ENCODE measurements at places on chromosomes 1 and 21.

GRCh38 chr1:12201352-12202189, 28.3 kb upstream of the VPS13D start:
- no peak for DNase-seq

- no peak for DNase-seq
Measured at GRCh38 chr1:34929497-34929852, at the start of gene DLGAP3. DLGAP3 (minus strand) TSS chr1:34929650; CDS start chr1:34905383, 24,267 bp downstream.

GRCh38 chr21:34989337-34990151, 59.6 kb downstream of the RUNX1 start:
- DNase-seq, result peak; percentile 55

- no peak for DNase-seq
Measured at GRCh38 chr1:238336531-238336930, 445.8 kb upstream of the ZP4 start.

DNA sequence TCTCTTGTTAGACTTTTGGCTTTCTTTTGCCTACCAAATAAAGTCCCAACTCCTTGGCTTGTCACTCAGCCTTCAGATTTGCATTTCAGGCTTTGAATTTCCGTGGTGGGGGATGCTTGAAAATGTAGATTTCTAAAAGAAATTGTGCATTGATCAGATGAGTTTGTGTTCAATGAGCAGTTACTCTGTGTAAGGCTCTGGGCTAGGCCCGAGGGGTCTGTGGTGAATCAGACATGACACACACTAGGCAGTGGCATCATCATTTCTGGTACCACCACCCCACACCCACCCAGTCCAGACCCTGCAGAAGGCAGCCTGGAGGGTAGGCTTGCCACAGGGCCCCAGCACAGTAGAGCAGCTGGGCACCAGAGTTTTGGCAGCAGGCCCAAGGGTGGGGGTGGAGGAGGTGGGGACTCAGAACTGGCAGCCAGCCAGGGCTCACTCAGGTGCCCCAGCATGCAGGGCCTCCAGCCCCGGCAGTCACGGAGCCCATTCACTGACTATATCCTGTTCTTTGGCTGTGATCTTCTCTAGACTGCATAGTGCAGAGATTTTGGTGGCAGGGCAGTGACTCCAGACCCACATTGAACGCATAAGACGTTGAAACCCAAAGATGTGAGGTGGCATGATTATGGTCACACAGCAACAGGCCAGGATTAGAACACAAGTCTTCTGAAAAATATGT, 97.2 kb upstream of the ARTN start:
- peak; percentile 57 for DNase-seq

DNA sequence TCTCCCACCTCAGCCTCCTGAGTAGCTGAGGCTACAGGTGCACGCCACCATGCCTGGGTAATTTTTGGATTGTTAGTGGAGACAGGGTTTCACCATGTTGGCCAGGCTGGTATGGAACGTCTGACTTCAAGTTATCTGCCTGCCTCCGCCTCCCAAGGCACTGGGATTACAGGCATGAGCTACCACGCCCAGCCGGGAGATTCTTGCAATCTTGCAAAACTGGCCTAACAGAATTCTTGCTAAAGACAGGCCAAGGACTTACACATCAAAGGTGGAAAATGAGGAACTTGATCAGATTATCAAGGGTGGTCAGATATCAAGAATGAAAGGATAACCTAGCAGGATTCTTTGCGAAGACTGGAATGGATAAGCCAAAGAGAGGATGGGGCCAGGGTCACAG, 98.3 kb upstream of the TIAM1 start:
- no peak for DNase-seq

GRCh38 chr1:18452550-18452949, 28.2 kb upstream of the KLHDC7A start:
- DNase-seq, result no peak

DNA sequence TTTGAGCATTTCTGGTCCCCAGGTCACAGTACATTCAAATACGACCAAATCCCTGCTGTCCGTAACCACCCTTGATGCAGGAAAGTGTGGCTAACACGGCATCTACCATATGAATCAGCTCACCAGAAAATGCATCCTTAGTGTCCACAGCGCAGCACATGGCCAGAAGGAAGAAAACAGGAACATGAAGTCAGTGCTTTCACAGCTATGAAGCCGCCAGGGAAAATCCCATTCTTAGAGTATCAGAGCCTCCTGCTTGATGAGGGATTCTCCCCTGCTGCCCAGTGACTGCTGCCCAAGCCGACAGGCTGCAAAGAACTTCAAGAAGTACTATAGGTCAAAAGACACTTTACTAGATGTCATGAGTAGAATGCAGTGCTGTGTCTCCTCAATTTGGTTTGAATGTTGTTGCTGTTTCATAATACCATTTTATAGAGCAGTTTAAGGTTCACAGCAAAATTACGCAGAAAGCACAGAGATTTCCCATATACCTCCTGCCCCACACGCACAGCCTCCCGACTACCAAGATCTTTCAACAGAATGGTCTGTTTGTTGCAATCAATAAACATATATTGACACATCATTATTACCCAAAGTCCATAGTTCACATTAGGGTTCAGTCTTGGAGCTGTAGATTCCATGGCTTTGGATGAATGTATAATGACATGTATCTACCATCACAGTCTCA, 14.5 kb downstream of the TIAM1 start:
- no peak for DNase-seq

- DNase-seq, result no peak
Measured at GRCh38 chr1:21323091-21323490, 32.8 kb upstream of the ECE1 start.

DNA sequence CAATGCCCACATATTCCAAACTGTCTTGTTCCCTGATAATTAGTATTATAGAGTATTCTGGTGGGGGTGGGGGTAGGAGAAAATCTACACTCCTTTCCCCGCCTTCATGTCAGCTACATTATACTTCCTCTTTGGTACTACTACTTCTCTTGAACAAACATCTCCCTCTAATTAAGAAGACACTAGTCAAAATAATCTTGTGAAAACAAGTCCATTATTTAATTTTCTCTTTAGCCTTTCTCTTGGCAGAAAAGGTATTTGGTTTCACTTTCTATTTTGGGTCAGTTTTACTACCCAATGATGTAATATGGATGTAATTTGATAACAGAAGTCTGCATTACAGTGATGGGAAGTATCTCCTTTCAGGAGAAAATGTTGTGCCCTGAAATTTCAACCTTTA, 22.5 kb downstream of the NTMT2 start:
- no peak for DNase-seq

GRCh38 chr1:109490029-109490933, 3.6 kb upstream of the CYB561D1 start:
- DNase-seq, result peak; percentile 61

GRCh38 chr1:172627702-172628101, 31.2 kb upstream of the FASLG start:
- DNase-seq, result no peak

DNA sequence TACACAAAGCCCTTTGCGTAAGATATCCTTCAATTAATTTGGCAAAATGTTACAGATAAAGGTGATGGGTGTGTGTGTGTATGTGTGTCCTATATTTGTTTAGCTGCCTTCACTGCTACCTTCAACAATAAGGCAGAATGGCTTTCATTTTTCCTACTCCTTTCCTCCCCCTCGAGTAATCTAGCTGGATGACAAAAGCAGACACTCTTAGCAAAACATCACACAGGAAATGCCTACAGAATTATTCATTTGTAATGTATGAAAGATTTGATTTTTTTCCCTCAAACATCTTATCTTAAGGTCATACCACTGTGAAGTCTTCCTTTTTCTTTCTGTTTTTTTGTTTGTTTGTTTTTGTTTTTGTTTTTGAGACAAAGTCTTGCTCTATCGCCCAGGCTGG, 10.6 kb downstream of the PTPN22 start:
- DNase-seq, result no peak

GRCh38 chr1:232493869-232494268, 136.1 kb downstream of the SIPA1L2 start:
- DNase-seq, result no peak

- DNase-seq, result no peak
Measured at GRCh38 chr1:6599141-6599975, 3.3 kb downstream of the KLHL21 start.

DNA sequence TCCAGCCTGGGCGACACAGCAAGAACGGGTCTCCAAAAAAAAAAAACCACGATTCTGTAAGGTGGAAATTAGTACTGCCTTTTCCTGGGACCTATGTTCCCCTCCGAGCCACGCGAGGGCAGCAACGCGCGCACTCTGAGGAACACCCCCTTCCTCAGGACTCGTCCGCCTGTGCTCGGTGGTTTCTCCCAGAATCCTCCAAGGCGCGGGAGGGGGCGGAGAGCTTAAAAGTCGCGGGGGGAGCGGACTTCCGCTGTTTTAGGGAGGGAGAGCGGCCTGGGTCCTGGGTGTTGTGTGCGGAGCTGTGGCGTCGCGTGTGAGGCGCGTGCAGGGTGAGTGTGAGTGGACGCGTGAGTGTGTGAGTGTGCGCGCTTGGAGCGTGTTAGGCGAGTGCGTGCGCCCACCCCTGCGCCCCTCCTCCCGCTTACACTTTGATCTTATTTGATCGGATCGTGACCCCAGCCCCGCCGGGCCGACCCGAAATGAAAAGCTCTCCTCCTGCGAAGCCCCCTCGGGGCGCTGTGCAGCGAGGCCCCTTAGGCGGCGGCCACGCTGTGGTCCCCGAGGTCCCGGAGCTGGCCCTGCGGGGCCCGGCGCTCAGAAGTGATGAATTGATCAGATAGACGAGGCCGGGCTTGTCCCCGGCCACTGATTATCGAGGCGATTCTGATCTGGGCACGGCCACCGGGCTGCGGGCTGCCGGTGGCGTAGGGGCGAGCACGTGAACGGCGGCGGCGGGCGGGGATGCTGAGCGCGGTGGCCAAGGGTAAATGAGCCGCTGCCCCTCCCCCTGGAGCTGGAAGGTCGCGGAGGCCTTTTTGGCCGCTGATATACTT, 9.6 kb downstream of the TMEM167B start:
- DNase-seq, result peak; percentile 95

- DNase-seq, result no peak
Measured at GRCh38 chr1:192235127-192235526, 76.9 kb downstream of the RGS18 start.

DNA sequence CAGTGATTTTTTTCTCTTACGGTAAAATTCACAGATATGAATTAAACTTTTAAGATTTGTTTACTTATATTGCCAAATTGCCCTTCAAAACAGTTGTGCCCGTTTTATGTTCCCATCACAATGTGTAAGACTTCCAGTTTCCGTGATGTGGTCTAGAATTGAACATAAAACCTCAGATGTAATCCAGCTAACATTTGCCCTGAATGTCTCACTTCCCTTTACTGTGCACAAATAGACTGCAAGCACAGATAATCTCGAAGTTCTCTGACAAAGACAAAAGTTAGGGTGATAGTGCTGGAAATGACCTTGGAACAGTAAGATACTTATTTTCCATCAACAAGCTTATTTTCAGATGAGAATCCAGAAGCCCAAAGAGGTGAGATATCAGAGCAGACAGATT, 177.5 kb downstream of the ZZZ3 start:
- DNase-seq, result no peak

- DNase-seq, result no peak
Measured at GRCh38 chr21:40729761-40730425, 117.1 kb downstream of the DSCAM start.

GRCh38 chr1:56825436-56825835, 6.2 kb upstream of the FYB2 start:
- no peak for DNase-seq

GRCh38 chr1:60833173-60833572, 249.2 kb upstream of the NFIA start:
- DNase-seq, result no peak

GRCh38 chr1:77845951-77846350, 42.5 kb upstream of the NEXN start:
- no peak for DNase-seq

- DNase-seq, result no peak
Measured at GRCh38 chr1:162537216-162537615, 24.3 kb upstream of the UAP1 start.

DNA sequence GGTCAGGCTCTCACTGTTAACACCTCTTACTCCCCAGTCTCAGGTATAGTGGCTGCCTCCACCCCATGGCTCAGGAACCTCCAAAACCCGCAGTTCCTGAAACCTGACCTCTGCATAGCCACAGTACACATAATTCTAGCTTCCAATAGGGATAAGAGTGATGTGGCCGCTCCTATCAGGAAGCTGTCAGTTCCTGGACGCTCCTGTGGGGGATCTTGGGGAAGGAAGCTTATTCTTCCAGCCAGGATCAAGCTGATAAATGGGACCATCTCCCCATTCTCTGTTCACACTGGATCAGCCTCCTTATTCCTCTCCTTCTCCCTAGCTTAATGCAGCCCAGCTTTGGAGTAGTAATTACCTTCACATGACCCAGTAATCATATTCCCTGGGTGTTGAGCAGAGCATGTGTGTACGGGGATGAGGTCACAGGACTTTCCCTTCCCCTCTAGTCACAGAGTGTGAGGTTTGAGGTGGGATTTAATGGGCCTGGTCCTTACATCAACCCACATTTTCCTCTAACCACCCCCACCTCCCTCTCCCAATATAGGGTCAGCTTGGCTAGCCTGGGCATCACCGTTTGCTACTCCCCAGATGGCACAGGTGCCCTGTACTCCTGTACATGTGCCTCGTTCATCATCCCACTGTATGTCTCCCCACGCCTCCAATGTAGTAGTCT, 7.0 kb upstream of the POU3F1 start:
- no peak for DNase-seq
